ENCODE measurements at places on chromosomes 1 and 21.
A peak's percentile ranks its signal among the peaks of the same experiment; 100 is the strongest.

DNA sequence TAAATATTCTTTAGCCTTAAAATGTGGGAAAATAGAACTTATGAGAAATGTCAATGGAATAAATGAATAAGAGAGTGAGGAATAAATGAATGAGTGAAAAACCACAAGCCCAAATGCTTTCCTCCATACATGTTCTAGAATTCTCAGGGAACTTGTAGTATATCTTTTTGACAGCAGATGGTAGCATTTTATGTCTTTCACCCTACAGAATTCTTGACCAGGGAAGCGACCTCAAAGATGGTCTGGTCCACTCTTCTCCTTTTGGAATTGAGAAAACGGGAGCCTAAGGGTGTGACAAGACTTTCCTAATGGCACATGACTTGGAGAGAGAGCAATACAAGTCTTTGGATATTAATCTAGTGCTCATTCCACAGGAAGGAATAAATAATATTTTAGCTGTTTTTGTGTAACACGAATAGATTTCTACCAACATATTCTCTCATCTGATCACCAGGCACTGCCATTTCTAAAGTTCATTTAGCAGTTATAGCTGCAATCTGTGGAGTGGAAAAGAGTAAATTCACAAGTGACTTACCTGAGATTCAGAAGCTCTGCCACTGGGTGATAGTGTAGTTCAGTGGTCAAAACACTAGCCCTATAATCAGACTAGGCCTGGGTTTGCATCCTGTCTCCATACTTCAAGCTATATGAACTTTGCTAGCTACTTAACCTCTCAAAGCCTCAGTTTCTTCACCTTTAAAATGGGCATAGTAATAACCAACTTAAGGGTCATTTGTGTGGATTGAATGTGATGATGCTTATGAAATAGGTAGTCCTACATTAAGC is 15.0 kb upstream of the F5 start:
- no peak for DNase-seq

DNA sequence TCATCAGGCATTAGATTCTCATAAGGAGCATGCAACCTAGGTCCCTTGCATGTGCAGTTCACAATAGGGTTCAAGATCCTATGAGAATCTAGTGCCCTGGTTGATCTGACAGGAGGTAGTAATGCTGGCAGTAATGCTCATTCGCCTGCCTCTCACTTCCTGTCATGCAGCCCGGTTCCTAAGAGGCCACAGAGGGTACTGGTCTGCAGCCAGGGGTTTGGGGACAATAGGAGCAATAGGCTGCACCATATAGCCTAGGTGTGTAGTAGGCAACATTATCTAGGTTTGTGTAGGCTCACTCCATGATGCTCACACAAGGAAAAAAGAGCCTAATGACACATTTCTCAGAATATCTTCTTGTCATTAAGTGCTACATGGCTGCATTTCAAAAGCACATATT is 25.8 kb downstream of the CFHR5 start:
- DNase-seq: no peak

GRCh38 chr1:36352125-36352909 is 28.9 kb upstream of the EVA1B start:
- DNase-seq: no peak

DNA sequence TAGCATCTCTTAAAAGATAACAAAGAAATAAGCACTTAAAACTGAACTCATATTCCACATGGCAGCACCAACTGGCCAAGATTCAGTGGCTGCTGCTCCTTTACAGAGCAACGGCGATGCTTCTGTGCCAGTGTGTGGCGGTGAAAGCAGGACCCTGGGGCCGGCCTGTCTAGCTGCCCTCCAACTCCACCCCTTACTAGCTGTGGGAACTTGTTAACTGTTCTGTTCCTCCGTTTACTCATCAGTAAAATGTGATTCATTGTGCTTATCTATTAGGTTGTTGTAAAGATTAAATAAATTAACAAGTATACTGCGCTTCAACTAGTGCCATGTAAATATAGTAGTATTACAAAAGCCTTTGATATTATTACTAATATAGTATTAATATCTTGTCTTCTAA is 133.2 kb downstream of the GDAP2 start:
- DNase-seq: no peak

- DNase-seq: no peak
Observed at GRCh38 chr1:53505401-53505800, 46.2 kb downstream of the DMRTB1 start.

DNA sequence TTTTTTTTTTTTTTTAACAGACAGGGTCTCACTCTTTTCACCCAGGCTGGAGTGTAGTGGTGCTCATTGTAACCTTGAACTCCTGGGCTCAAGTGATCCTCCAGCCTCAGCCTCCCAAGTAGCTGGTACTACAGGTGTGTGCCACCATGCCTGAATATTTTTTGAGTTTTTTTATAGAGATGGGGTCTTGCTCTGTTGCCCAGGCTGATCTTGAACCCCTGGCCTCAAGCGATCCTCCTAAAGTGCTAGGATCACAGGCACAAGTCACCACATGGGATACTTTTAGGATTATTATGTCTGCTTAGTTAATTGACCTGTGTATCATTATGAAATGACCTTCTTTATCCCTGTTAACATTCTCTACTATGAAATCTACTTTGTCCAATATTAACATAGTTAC is 38.0 kb downstream of the RASSF5 start:
- no peak for DNase-seq

DNA sequence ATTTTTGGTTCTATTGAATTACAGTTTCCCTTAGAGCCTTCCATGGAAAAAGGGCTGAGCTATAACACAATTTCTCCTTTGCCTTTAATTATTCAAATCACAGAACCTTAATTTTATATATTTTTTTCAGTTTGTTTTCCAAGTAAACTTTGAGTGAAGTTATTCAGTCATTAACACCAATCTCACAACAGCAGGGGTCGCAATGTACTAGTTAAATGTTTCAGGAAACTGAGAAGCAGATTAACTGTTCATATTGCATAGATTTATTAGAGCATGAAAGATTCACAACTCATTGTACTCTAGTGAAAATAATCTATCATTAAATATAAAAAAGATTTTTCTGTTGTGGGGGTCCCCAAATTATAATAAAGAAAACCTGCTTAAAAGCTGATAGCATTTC is 64.1 kb downstream of the KIFAP3 start:
- DNase-seq: no peak

DNA sequence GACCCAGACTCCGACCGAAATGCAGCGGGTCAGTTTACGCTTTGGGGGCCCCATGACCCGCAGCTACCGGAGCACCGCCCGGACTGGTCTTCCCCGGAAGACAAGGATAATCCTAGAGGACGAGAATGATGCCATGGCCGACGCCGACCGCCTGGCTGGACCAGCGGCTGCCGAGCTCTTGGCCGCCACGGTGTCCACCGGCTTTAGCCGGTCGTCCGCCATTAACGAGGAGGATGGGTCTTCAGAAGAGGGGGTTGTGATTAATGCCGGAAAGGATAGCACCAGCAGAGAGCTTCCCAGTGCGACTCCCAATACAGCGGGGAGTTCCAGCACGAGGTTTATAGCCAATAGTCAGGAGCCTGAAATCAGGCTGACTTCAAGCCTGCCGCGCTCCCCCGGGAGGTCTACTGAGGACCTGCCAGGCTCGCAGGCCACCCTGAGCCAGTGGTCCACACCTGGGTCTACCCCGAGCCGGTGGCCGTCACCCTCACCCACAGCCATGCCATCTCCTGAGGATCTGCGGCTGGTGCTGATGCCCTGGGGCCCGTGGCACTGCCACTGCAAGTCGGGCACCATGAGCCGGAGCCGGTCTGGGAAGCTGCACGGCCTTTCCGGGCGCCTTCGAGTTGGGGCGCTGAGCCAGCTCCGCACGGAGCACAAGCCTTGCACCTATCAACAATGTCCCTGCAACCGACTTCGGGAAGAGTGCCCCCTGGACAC is 534 bp downstream of the C1orf56 start:
- DNase-seq: peak; percentile 31

DNA sequence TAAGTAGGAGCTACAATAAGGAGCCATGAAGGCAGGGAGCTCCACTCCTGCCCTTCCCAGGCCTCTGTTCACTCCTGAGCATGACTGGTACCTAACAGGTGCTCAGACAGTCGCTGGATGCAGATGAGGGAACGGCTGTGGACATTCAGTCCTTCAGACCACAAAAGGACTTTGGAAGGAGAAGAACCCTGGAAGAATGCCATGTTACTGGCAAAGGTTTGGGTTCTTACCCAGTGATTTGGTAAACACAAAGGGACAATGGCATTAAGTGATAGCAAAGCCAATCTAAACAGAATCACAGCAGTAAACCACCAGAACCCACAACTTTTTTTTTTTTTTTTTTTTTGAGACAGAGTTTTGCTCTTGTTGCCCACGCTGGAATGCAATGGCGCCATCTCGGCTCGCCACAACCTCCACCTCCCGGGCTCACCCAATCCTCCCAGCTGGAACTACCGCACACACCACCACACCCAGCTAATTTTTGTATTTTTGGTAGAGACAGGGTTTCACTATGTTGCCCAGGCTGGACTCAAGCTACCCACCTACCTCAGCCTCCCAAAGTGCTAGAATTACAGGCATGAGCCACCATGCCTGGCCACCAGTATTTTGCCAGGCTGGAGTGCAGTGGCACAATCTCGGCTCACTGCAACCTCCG is 7.5 kb upstream of the CBR3 start:
- no peak for DNase-seq

GRCh38 chr1:6005276-6005917 is 13.2 kb upstream of the NPHP4 start:
- no peak for DNase-seq

DNA sequence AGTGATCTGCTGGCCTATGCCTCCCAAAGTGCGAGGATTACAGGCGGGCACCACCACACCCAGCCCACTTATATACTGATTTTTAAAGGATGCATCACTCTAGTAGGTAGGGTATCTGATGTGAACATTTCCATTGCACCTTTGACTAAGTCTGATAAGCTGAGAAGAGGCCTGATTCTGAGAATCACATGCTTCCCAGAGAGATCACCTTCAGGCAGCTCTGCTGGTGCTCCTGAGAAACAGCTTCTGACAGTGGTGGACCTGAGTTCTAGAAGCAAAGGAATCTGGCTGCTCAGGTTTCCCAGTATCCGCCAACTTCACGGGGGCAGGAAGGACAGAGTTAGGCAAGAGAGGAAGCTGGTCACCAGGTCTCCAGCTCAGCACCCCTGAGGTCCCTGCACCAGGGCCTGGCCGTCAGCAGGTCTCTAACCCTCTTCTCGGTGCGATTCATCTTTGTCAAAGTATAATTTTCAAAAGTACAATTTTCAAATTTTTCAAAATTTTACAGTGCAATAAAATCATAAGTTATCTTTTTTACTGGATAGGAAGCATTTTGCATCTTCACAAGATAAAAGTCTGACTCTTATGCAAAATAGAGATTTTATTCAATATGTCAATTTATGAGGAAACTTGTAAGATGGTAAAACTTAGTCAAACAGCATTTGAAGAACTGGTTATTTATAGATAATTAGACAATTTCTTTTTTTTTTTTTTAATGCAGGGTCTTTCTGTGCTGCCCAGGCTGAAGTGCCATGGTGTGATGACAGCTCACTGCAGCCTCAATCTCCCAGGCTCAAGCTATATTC is 25.8 kb upstream of the MPZL1 start:
- no peak for DNase-seq

GRCh38 chr21:21146587-21147373 is 148.6 kb downstream of the NCAM2 start:
- no peak for DNase-seq

- DNase-seq: no peak
Observed at GRCh38 chr1:58996341-58997059, 212.7 kb upstream of the JUN start.

GRCh38 chr1:206790502-206791250 is 18.4 kb upstream of the IL10 start:
- no peak for DNase-seq

DNA sequence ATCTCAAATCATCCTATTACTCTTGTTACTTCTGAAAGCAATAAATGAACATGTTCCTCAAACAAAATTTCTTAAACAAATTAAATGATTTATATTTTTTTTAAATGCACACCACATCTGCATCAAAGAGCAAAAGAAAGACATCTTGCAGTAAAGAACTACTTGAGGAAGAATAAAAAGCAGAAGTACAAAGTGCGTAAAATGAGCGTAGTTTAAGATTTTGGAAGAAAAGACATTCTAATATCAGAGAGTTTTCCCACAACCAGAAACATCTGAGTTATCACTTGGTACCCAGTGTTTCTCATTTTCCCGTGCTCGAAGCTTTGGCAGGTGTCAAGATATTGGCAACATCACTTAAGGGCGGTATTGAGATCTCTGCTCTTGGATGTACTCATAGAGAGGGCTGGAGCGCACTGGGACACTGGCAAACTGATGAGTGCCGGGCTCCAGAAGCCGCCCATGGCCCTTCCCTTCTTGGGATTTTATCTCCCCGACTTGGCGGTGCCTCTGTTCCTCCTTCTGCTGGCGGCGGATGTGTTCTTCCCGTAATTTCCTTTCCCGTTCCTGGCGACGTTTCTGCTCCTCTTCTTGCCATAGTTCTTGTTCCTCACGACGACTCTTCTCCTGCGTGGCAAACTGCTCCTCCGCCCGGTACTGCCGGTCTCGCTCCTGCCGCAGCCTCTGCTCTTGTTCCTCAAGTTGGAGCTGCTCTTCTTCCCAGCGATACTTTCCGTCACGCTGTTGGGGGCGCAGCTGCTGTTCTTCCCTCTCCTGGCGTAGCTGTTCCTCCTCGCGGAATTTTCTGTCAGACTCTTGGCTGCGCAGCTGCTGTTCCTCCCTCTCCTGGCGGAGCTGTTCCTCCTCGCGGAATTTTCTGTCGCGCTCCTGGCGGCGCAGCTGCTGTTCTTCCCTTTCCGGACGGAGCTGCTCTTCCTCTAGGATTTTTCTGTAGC is 7.9 kb downstream of the TCHH start:
- DNase-seq: no peak

GRCh38 chr1:5951846-5952410 is 40.3 kb downstream of the NPHP4 start:
- DNase-seq: no peak

DNA sequence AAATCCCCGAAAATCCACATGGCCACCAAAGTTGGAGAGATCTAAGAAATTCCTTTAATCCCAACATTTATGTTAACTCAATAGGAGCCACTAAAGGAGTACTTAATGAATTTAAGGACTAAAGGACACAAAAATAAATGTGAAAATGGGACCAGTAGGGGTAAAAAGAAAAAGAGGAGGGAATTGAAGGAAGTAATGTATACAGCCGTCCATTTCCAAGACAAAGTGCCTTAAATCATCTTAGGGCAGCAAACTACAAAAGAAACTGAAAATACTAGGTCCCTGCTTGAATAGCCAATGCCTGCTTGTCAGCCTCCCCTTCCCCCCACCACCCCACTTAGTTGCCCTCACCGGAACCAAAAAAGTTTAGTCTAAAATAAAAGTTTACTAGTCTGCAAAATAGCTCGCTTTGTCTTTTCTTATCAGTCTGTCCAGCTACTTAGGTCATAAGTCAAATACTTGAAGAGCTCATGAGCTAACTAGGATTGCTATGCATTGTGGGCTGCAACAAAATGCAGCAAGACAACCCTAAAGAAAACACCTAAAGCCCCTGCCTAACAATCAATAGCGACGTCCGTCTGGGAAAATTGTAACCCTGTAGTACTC is 66.3 kb upstream of the TLR5 start:
- no peak for DNase-seq
